ENCODE measurements at places on chromosomes 4 and X.

DNA sequence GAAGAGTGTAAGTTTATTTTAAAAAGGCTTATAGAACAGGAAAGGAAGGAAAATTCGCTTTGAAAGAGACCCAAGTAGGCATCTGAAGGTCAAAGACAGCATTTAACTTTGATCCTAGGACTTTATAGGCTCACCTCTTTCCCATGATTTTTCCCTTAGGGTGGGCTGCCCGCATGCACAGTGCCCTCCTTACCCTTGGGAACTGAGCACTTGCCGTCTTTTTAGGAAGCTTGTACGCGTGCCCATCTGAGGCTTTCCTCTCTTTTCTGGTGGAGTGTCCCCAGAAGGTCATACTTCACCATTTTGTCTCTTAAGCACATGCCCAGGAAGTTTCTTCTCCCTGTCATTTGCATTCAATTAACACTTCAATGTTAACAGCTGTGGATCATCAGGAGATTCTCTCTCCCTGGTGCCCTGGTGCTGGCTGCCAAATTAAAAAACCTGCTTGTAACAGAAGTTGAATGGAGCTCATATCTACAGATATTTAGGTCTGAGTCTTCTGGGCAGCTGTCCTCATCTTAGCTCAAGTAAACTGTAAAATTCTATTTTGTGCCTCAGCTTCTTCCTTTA lies 38.4 kb upstream of the IL9R start:
- DNase-seq, result no peak

DNA sequence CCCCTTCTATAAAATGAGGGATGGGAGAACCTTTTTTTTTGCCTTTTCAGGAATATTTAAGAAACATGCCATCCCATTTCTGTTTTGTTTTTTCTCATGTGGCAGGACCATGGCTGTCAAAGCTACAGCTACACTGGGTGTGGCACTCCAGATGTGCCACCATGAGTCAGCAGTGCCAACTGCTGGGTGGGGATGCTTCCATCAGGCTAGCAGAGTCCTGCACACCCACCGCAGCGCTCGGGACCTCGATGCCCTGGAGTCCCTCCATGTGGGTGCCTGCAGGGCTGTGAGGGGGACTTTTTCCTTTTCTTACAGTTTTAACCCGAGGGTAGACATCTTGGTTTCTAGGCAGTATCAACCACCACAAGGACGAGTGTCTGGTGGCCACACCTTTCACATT lies 352.6 kb downstream of the NR3C2 start:
- DNase-seq, result no peak

- no peak for DNase-seq
These were observed 345 bp downstream of the SLC6A8 start for GRCh38 chrX:153688071-153688470.

GRCh38 chr4:149885896-149886295 lies 70.3 kb upstream of the IQCM start:
- DNase-seq, result no peak
